ENCODE measurements at places on chromosomes 11 and 22.

DNA sequence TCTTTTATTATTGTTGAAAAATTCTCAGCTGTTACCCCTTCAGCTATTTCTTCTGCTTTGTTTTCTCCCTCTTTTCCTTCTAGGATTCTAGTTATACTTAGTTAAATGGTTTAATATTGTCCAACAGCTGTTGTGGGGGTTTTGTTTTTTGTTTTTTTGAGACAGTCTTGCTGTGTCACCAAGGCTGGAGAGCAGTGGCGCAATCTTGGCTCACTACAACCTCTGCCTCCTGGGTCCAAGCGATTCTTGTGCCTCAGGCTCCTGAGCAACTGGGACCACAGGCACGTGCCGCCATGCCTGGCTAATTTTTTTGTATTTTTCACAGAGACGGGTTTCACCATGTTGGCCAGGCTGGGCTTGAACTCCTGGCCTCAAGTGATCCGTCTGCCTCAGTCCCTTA, 12.7 kb downstream of the SDHAF2 start:
- DNase-seq, result no peak

- no peak for DNase-seq
These were observed 42.8 kb upstream of the AMPD3 start for GRCh38 chr11:10412266-10412665.

DNA sequence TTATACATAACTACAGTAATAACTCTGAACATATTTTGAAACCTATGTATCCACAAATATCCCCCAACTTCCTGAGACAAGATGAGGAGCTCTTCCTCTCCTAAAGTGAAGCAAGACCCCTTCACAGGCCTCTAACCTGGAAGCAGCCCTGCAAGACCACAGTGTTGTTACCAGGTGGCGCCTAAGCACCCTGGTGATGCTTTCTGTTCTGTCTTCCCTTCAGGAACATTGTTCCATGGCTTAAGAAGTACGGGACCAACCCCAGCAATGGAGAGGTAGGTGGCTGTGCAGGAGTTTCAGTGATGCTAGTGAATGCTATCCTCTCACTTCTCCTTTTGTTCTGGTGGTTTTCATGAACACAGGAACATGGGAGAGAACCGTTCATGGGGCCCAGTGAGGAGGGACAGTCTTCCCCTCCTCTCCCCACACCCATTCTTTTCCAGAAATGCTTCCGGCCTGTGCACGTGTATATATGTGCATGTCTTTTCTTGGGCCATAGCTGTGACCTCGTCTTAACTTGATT, 6.4 kb downstream of the PPIL2 start:
- no peak for DNase-seq

DNA sequence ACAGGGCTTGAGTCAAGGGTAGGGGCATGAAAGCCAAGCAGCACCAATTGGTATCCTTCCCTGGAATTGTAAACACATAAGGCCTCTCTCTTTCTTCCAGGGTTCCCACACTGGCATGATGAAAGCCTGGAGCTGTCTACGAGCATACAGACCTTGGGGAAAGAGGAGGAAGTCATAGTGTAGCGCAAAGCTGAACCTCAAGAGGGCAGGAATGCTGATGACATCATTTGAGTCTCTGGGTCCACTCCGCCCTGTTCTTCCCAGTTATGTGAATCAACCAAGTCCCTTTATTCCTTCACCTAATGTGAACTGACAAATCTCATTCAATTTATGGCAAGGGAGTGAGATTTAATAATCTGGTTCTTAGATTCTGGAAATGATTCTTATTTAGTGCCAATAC, 266.4 kb upstream of the NCAM1 start:
- DNase-seq, result no peak

DNA sequence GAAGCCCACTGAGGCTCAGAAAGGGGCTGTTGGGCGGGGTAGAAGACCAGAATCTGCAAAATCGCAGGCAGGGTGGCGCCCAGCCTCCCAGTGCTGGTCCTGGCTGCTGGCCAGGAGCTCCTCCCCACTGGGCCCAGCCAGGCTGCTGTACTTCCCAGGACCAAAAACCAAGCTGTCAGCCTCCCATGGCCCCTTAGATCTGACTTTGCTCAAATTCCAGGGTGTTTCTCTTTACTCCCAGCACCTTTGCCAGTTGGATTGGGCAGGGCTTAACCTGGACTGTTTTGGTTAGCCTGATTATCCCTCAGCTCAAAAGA, 44.2 kb upstream of the WEE1 start:
- DNase-seq, result no peak

DNA sequence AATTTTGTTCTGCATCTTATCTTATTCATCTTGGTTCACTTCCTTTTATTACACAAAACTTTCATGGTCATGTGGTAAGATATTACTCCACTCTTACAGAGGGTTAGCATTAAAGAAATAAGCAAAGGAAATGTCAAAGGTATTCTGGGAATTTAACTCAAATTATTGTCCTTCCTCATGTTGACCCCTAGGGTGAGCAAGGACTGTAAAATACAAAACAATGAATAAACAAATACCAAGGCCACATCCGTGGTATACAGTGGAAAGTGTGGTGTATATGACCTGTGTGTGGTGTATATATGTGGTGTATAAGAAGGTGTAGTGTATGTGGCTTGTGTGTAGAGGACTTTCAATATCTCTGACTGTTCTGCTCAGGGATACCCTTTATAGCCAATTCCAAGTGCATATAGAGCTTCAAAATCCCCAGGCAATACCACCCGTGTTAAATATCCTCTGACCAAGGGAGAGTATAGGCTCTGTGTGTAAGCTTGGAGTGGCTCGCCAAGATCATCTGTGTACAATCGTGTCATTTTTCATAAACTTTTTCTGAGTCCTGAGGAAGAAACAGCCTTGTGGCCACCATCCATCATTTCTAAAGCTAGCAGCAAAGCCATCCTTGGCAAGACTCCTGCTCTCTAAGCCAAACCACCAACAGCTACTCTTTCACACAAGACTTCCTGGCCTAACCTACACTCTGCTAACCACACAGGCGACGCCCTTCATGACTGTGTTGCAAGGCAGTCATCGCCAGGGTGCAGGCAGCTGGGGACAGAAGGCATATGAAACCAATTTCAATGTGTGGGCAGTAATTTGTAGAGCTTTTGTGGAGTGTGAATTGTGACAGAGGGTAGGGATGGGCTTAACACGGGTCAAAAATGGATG, 548.0 kb downstream of the ETS1 start:
- peak; percentile 59 for DNase-seq

- DNase-seq, result no peak
These were observed 109.4 kb downstream of the GRIA4 start for GRCh38 chr11:105719073-105719822.

Data from activated CD4-positive, CD25-positive, alpha-beta regulatory T cell treated with anti-CD3 and anti-CD28 coated beads, Interleukin-2, amount 50 U/mL, for 16 hours (primary cell).